Transverse colon (tissue), 4 donors: ENCODE measurements at places on chromosomes 16 and 17. TPM values are rescaled to one million over a fixed set of nuclear protein-coding genes. Genes with fewer than 3 reads are reported as not detected.

Gene USP7
- 119 TPM for total RNA-seq

Gene RNU2-1
- total RNA-seq: not detected

Gene IL17C
- total RNA-seq: not detected

Gene MLKL
- total RNA-seq: 62.5 TPM

Gene DLX4
- total RNA-seq: not detected

Gene ZFP3
- total RNA-seq: 9.7 TPM

Gene COG7
- 71.8 TPM for total RNA-seq

Gene SEZ6
- not detected for total RNA-seq

Gene P2RX5
- total RNA-seq: 0.80 TPM
